GDM1 (cell line): ENCODE measurements at places on chromosomes 5 and 9.
A peak's percentile ranks its signal among the peaks of the same experiment; 100 is the strongest.

GRCh38 chr9:111076519-111076918 is 38.2 kb upstream of the LPAR1 start:
- DNase-seq: no peak

DNA sequence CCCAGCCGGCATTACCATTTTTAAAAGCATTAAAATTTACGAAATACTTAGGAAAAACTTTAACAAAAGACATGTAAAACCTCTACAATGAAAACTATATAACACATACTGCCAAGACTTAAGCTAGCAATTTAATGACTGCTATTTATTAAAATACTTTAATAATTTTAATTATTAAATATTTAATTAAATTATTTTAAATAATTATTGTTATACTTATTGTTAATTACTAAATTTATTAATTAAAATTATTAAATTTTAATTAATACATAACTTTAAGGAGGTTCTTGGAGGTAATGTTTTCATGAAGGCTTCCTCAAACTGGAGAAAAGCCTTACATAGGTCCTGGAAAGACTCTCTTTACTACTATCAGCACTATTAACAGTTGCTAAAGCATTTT is 47.5 kb downstream of the C5orf22 start:
- DNase-seq: no peak

DNA sequence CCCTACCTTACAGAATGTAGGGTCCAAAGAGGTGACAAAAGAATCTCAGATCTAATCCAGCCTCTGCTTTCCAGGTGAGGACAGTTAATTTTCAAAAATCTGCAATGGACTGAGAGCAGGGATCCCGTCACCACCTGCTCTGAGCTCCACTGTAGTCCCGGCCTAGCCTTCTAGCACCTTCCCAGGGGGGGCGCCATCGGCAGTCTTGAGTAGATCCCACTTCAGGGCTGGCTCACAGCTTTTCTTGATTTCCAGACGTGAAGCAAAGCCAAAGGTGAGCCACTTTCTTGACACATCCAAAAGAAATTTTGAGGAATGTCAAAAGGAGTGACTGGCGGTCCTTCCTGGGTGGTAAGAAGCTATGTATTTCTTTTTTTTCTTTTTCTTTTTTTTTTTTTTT is 114.1 kb downstream of the SYK start:
- DNase-seq: no peak

GRCh38 chr9:109883623-109884022 is 103.6 kb downstream of the PALM2AKAP2 start:
- no peak for DNase-seq

GRCh38 chr5:74063821-74064220 is 437.8 kb downstream of the ARHGEF28 start:
- DNase-seq: no peak

- DNase-seq: no peak
These were observed 74.8 kb downstream of the STK32A start for GRCh38 chr5:147309621-147310020.

- no peak for DNase-seq
These were observed 43.3 kb downstream of the RAI14 start for GRCh38 chr5:34699155-34700077.

DNA sequence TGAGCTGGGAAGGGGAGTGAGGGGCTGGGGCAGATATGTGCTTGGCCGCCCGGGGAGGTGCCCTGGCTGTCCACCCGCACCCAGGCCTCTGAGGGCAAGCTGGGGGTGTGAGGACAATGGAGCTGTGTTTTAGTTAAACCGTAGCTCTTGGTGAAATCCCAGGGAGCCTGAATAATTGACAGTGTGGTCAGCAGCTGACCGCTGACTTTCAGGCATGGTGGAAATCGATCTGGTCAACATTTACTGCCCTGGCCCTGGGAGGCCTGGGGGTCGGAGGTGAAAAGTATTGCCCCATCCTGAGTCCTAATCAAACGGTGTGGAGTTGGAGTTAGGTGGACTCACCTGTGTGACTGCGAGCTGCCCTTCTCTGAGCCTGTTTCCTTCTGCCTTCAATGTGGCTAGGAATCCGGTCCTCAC is 31.2 kb upstream of the CRB2 start:
- no peak for DNase-seq

GRCh38 chr5:2320611-2321010 is 430.9 kb downstream of the IRX2 start:
- no peak for DNase-seq

DNA sequence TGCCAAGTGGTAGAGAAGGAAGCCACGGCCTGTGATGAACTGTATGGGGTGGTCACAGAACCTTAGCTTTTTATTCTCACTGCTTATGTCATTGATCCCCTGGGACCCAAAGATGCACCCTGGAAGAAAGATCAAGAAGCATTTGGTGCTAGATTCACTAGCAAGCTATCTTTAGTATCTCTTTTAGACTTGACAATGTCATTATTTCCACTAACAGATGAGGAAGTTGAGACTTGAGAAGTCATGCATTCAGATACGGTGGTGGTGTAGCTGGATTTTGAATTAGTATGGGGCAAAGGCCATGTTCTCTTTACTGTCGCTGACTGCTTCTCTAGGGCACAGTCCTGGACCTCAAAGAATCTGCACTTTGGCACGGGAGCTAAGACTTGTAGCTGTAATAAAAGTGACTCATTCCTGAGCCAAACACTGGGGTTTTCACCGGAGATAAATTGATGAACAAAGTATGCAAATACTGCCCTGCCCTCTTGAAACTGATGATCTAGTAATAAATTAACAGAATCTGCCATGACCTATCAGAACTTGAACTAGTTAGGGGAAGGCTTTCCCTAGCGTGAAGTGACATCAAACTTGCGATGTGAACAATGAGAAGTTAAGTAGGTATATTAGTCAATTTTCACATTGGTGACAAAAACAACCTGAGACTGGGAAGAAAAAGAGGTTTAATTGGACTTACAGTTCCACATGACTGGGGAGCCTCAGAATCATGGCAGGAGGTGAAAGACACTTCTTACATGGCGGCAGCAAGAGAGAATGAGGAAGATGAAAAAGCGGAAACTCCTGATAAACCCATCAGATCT is 5.4 kb downstream of the GDA start:
- DNase-seq: no peak

GRCh38 chr9:37998881-37999587 is 70.0 kb downstream of the SHB start:
- DNase-seq: peak; percentile 62

GRCh38 chr5:134227259-134227658 is 1.4 kb upstream of the PPP2CA start:
- no peak for DNase-seq

GRCh38 chr5:33595303-33595702 is 154.5 kb downstream of the TARS1 start:
- DNase-seq: no peak

DNA sequence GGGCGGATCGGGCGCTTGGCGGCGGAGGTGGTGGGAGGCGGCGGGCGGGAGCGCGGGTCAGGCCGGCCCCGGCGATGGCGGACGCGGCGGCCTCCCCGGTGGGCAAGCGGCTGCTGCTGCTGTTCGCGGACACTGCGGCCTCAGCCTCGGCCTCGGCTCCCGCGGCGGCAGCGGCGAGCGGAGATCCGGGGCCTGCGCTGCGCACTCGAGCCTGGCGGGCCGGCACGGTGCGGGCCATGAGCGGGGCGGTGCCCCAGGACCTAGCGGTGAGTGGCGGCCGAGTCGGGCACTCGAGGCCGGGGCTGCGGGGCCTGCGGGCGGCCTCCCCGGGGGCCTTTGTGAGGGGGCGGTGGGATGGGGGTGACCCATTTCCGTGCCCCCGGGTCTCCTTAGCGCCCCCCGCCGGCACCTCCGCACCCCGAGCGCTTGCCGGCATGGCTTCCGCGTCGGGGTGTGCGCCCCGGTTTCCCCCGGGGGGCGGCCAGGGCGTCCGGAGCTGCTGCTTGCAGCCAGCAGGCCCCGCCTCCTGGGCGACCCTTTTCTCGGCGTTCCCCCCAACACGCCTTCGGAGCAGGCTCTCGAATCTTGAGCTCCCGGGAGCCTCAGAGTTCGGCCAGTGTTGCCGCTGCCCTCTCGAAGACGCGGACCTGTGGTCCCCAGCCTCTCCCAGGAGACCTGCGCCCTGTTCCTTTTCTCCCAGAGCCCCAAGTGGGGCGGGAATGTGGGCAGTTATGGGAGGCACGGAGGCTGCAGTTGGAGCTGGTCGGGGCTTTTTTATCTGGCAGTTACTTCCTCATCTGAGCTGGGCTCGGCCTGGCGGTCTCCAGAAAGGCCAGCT is 456 bp downstream of the KDM3B start:
- DNase-seq: peak; percentile 60

DNA sequence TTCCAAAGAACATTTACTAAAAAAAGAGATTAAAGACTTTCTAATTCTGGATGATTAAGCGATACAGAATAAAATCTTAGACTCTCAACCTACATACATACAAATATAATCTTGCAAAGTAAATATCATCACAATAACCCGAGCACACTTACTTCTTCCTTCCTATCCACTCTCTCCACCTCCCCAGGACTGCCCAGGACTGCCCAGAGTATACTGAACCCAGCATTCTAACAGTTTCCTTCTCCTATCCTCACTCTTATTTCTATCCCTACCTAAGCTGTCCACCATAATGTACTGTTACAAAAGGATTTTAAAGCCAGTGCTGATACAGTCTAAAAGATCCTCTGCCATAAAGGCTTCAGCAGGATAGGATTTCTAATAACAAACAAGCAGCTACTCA is 413.3 kb upstream of the POU5F2 start:
- DNase-seq: no peak

DNA sequence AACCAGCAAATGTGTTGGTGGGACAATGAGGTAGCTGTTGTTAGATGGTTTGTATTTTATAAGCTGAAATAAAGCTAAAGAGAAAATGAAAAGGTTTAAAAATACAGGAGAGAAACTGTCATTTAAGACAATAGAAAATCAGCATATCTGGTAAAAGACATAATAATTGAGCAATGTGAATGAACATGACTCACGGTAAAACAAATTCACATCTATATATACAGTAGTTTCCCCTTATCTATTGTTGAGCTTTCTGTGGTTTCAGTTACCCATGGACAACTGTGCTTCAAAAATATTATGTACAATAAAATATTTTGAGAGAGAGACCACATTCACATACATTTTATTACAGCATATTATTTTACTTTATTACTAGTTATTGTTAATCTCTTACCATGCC is 1649.8 kb downstream of the EFNA5 start:
- no peak for DNase-seq
